Activated CD8-positive, alpha-beta memory T cell treated with anti-CD3 and anti-CD28 coated beads, Interleukin-2, amount 50 U/mL, for 4 hours (primary cell): ENCODE measurements at places on chromosomes 16 and 17.

- DNase-seq, result no peak
These were observed 158.5 kb downstream of the TANC2 start for GRCh38 chr17:63124536-63124935.

DNA sequence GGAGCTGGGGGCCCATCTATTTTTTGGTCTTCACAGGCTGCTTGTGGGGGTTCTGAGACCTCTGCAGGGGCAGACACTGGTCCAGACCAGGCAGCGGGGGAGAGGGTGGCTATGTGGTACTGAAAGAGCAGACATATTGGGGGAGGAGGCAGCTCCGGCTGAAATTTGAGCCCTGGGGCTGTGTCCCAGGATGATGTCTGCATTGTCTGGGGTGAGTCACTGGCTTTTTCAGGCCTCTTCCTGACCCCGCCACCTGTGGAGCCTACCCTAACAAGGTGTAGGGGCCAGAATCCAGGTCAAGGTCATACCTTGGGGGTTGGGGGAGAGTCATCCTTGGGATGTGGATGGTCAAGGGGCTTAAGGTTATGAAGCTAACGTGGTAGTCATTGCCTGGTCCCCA, 2.4 kb downstream of the CORO6 start:
- no peak for DNase-seq

DNA sequence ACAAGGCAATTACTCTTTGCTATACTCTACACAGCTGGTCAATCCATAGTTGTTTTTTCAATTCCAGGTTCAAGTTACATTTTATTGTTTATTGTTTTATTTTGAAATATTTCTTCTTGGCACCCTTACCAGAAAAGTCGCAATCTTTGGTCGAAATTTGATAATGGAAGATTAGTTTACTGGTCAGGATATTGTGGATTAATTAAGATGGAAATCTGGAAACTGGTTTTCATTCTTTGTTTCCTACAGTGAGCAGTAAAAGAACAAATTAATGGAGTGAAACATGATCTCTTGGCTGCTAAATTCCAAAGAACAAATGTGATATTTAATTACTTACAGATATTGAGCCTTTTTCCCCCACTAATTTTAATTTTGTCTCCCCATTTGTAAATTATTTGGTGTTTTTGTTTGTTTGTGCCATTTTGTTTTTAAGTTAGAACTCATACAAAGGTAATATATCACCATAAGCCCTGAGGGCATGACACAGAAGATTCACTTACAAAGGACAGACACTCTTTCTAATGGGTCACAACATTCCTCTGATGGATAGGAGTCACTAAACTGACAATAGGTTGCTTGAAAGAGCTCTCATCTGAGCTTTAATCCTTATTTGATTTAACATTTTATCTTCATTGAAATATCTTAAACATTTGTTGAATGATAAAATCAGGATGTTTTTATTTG, 700.2 kb downstream of the KCNJ2 start:
- no peak for DNase-seq

DNA sequence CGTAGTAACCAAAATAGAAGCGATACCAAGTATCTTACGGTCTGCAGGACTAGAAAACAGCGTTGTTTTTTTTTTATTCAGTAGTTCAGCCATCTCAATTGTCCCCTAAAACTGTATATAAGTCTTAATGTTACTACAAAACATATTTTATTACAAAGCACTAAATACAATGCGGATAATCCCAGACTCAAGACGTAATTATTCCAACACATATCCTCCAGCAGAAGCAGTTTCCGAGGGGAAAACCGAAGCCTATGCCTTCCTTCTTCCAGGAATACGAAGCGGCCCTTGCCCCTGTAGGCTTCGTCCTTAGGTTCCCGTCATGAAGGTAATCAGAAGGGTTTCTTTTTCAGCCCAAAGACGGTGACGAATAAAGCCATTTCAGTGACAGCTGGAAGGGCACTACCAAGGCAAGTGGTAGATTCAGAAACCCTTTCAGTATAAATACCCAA, 2.3 kb downstream of the TMEM107 start:
- no peak for DNase-seq

- no peak for DNase-seq
These were observed 30.4 kb downstream of the ENGASE start for GRCh38 chr17:79104898-79105600.

GRCh38 chr16:80142281-80142680, 398.5 kb upstream of the DYNLRB2 start:
- no peak for DNase-seq
